ENCODE measurements at places on chromosomes 11 and 22. TPM values are rescaled to one million over a fixed set of nuclear protein-coding genes. Genes with fewer than 3 reads are reported as not detected.

DNA sequence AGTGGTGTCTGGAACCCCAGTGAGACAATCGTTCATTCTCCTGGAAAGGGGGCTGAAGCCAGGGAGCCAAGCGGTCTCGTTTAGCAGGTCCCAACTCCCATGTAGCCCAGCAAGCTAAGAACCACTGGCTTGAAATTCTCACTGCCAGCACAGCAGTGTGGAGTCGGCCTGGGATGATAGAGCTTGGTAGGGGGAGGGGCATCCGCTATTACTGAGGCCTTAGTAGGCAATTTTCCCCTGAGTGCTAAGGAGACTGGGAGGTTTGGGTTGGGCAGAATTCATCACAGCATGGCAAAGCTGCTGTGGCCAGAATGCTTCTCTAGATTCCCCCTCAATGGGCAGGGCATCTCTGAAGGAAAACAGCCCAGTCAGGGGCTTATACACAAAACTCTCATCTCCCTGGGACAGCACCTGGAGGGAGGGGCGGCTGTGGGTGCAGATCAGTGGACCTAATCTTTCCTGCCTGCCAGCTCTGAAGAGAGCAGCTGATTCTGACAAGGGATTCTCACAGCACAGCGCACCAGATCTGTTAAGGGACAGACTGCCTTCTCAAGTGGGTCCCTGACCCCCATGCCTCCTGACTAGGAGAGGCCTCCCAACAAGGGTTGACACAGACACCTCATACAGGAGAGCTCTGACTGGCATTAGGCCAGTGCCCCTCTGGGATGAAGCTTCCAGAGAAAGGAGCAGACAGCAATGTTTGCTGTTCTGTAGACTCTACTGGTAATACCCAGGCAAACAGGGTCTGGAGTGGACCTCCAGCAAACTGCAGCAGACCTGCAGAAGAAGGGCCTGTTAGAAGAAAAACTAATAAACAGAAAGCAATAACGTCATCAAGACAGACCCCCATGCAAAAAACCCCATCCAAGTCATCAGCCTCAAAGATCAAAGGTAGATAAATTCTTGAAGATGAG is 14.8 kb downstream of the OR52M1 start:
- no peak for DNase-seq

GRCh38 chr22:44807915-44808690 is 55.7 kb downstream of the ARHGAP8 start:
- DNase-seq, result no peak

- DNase-seq, result no peak
These were observed 5.1 kb downstream of the KRTAP5-7 start for GRCh38 chr11:71532036-71532610.

DNA sequence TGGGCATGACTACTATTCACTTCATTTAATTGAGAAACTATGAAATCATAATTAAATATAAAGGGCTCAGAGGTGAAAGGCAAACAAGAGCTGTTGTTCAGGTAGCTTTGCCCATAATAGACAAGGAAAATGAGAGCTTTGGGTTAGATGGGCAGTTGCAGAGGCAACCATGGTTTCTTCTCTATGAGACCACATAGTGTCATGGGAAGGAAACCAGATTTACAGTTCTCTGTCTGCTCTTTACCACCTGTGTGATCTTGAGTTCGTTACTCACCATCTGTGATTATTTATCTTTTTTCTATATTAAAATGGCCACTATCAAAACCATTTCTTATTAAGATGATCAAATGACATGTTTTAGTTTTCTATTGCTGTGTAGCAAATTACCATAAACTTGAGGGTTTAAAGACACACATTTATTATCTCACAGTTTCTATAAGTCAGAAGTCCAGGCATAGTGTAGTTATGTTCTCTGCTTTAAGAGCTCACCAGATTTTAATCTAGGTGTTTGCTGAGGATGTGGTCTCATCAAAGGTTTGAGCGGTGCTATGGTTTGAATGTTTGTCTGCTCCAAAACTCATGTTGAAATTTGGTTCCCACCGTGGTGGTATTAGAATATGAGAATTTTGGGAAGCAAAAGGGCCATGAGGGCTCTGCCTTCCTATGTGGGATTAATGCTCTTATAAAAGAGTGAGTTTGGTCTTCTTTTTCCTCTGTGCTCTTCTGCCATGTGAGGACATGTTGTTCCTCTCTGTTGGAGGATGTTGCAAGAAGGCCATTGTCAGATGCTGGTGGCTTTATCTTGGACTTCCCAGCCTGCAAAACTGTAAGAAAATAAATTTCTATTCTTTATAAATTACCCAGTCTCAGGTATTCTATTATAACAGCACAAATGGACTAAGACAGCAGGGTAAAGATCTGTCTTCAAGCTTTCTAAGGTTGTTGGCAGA is 38.2 kb downstream of the OR2AG2 start:
- no peak for DNase-seq

SLC15A3 gene
- total RNA-seq, result 1.2 TPM

- DNase-seq, result no peak
These were observed 10.7 kb downstream of the MCM5 start for GRCh38 chr22:35410663-35411034.

ARHGAP8 gene
- total RNA-seq, result 2.3 TPM

- DNase-seq, result no peak
These were observed 36.5 kb upstream of the TOLLIP start for GRCh38 chr11:1345737-1346513.

GRCh38 chr11:1826552-1827094 is 8.2 kb upstream of the SYT8 start:
- no peak for DNase-seq

- no peak for DNase-seq
These were observed 530 bp downstream of the USP35 start for GRCh38 chr11:78189174-78189724.

- no peak for DNase-seq
These were observed 1.7 kb downstream of the ETS1 start for GRCh38 chr11:128585498-128586238.

- no peak for DNase-seq
These were observed 69.7 kb downstream of the NELL1 start for GRCh38 chr11:20739107-20739506.

CNTF gene
- 4.7 TPM for total RNA-seq

DNA sequence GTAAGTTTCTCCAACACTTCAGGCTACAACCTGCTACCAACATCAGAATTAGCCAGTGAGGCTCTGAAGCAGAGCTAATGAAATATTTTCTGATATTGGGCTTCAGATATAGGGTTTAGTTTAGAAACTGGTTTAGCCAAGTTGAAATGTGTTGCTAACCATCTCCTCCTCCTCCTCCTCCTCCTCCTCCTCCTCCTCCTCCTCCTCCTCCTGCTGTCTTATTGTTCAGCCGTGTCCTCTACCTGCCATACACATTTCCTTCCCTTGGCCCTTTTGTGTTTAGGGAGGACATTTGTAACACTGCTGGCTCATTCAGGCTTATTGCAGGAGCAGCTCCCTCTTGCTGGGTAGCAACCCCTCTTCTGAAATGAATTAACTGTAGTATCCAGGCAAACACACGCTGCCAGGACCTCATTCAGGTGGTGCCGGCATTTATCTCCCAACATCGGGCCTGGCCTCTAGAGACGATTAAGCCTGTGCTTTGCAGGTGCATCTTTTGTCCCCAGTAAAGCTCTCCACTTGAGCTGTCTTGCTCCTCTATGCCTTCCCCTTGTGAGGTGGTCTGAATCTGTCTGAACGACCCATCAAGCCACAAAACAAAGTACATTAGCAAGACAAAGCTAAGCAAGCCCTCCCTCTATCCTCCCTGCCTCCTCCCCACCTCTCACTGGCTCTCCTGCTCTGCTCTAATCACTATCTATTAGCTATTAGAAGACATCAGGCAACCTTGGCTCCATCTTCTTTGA is 82.9 kb downstream of the KCNJ1 start:
- DNase-seq, result no peak

DNA sequence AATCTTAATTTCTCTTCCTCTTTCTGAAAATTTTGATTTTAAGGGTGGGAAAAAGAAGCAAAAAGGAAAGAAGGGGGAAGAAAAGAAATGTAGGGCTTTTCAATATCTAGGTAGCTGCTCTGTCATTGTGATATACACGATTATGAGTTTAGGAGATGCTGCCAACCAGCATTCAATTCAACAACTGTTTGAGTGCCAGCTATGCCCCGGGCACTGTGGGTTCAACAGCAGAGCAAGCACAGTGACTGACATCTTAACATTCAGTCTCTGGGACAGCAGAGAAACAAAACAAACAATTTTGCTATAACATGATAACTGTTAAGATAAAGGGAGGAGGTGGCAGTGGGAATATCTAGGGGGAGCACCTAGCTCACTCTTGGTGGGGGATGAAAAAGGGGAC is 91.6 kb downstream of the DBX1 start:
- DNase-seq, result no peak

ZNF215 gene
- total RNA-seq, result 0.24 TPM

DNA sequence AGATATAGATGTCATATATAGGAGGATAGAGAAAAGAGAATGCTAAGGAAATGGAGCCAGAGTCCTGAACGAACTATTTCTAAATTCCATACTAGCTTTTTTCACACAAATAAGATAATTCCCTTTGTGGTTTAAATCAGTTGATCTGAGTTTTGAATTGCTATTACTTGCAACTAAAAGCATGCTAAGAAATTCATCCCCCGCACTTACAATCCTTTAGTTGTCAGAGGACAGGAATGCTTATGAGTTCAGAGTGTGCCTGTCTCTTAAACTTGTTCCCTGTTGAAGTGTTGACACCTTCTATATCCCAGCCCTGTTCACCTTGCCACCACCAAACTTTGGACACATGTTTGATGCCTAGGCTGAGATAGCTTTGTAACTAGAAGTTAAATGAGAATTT is 406.2 kb downstream of the METTL15 start:
- DNase-seq, result no peak

GRCh38 chr11:211741-212140 is 4.2 kb downstream of the RIC8A start:
- no peak for DNase-seq

- no peak for DNase-seq
These were observed 158.8 kb downstream of the COMMD9 start for GRCh38 chr11:36130401-36130800.

DNA sequence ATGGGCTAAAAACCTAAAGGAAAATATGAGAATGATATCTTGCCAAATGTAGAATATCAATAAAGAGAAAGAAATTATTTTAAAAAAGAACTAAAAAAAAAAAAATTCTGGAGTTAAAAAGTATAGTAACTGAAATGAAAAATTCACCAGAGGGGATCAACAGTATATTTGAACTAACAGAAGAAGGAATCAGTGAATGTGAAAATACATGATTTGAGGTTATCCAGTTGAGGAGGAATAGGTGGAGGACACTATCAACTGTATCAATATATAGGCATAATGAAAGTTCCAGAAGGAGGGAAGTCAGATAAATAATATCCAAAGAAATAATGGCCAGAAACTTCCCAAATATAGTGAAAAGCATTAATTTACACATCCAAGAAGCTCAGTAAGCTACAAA is 16.1 kb upstream of the HORMAD2 start:
- DNase-seq, result no peak

FOLR1 gene
- not detected for total RNA-seq

DNA sequence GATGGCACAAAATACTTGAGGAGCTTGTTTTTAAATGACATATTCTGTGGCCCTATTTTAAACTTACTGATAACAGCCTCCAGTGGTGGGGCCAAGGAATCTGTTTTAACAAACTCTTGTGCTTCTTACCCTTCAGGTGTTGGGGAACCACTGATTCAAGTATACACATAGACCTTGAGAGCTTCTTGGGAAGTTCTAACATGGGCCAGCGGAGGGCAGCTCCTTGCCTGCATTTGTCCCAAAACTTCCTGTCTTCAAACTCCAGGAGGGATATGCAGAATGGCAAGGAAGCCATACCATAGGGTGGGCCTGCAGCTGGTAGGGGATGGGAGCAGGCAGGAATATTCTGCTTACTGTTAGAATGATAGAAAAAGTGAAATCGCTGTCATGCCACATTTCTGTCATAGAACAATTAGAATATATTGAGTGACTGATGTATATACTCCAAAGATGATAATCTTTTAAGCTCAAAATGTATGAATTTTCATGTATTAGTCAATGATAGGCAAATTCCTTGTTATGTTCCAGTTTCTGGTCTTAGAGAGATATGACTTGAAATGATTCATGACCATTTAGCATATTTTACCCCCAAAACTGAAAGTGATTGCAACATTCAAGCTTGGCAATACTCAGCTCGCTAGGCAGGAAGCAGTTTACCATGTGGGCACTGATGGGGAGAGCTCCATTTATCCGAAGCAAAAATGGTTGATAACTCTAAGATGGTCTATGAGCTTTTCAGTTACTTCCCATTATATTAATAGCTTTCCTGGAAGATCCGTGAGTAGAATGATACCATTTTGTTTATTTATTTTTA is 9.2 kb downstream of the EXT2 start:
- no peak for DNase-seq

- DNase-seq, result no peak
These were observed 147.4 kb upstream of the POU2AF2 start for GRCh38 chr11:111098091-111098490.

- no peak for DNase-seq
These were observed 157.3 kb upstream of the TRPC6 start for GRCh38 chr11:101741061-101741460.

- DNase-seq, result no peak
These were observed 11.6 kb upstream of the OLFML1 start for GRCh38 chr11:7473717-7474116.

DNA sequence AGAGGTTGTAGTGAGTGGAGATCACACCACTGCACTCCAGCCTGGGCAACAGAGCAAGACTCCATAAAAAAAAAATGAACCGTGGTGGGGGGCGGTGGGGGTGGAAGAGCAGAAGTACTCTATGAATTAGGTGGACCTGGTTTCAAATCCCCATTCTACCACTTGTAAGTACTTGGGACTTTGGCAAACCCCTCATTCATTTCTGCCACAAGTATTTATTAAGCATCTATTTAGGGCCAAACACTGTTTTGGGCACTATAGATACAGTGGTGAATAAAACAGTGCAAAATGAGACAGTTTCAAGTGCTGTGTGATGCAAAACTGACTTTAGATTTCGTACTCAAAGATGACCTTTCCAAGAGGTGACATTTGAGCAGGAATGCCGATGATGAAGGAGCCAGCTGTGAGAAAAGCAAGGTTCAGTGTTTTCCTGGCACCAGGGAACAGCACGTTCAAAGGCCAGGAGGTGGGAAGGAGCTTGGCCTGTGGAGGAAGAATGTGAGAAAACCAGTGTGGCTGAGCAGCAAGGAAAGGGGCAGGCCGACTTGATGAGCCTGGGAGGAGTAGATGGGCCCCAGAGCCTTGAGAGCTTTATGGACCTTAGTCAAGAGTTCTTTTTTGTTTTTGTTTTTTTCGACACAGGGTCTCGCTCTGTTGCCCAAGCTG is 1.4 kb upstream of the TMEM134 start:
- no peak for DNase-seq

GRCh38 chr11:8983552-8983951 is 19.3 kb upstream of the TMEM9B start:
- DNase-seq, result no peak
